ENCODE measurements at places on chromosomes 5 and 9.

DNA sequence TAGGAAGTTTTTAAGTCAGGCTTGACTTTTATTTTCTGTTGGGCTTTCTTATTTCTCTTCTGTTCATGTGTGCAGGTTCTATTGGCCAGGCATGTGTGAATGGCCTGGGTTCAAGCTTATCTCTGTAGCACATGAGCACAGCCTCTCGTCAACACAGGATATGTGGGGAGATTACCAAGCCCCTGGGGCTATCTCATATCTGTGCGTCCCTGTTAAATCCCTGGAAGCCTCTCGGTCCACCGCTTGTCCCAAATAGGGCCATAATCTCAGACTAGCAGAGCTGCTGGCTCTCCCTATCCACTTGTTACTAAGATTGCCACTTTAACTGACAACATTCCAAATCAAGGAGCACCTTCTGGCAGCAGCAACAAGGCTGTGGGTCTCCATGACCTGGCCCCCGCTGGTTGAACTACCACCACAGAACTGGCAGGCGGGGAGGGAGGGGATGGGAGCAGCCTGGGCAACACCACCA lies 28.4 kb upstream of the EBF1 start:
- no peak for DNase-seq

- DNase-seq = no peak
Measured at GRCh38 chr5:119524485-119524884, 72.2 kb downstream of the HSD17B4 start.

- no peak for DNase-seq
Measured at GRCh38 chr9:99060621-99061020, 44.3 kb upstream of the TGFBR1 start.

DNA sequence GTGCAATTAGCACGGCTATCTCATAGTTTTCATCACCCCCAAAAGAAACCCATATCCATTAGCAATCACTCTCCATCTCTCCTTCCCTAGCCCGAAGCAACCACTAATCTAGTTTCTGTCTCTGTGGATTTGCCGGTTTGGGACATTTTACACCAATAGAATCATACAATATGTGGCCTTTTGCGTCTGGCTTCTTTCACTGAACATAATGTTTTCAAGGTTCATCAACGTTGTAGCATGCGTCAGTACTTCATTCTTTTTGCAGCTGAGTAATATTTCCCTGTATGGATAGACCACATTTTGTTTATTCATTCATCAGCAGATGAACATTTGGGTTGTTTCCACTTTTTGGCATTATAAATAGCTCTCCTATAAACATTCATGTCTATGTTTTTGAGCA lies 75.4 kb upstream of the TBC1D2 start:
- DNase-seq = no peak

DNA sequence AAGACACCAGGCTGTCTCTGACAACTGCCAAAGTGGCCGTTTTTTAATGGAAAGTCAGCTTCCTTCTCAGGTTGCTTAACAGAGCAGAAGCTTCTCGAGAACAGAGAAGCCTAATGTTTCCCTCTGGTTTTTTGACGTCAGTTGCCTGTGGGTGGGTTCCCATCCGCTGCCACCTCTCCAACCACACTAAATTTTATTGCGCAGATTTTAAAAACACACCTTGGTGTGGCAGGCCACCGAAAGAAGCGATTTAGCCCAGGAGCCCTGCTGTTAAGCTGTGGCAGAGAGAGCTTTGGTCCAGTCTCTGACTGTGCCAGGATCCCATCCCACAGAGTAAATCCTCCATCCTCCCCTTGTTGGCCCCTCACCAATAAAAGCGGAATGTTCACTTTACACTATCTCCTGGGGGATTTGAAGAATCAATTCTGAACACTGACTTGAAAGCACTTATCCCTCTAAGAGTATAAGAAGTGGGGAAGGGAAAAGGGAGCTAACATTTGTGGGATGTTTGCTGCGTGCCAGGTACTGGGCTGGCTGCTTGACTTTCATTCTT lies 181.6 kb downstream of the AOPEP start:
- no peak for DNase-seq

DNA sequence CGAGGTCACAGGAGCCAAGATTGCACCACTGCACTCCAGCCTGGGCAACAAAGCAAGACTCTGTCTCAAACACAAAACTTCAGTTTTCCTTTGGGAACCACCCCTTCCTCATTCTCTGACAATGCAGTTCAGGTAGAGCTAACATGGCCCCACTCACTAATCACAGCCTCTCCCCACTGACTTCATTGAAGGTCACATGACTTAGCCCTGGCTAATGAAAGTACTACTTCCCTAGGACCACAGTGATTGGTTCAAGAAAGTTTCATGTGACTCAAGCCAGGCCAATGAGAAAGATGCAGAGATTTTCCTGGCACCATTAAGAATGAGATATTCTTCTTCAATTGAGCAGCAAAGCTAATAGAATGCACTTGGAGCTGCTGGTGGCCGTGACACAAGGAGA lies 67.2 kb upstream of the GPBP1 start:
- no peak for DNase-seq

GRCh38 chr9:136019681-136020060 lies 58.5 kb upstream of the UBAC1 start:
- no peak for DNase-seq

DNA sequence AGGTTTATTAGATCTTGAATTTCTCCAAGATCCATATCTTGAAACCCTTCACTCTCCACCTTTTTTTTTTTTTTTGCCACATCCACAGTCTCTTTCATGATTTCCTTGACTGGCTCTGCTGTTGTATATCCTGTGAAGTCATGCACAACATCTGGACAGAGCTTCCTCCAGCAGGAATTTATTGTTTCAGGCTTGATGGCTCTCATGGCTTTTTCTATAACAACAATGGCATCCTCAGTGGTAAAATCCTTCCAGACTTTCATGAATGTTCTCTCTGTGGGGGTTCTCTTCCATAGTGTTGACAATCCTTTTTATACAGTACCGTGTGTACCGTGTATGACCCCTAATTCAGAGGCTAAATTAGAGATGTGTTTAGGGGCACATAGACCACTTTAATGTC lies 24.0 kb downstream of the RANBP17 start:
- DNase-seq = no peak

GRCh38 chr5:152277936-152278335 lies 127.1 kb downstream of the NMUR2 start:
- no peak for DNase-seq

DNA sequence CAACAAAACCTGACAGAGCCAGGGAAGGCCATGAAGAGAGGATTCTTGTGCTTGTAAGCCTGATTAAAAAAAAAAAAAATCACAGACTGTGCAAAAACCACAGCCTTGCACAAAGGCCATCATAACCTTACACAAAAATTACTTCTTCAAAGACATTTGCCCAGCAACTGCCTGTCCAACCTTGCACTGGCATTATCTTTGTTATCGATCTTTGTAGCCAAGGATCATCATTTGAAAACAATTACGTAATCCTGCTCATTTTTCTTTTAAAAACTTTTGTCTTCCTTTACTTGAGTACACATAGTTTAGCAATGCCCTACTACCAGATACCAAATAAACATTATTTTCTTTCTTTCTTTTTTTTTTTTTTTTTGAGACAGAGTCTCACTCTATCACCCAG lies 125.1 kb downstream of the TEX10 start:
- DNase-seq = no peak

DNA sequence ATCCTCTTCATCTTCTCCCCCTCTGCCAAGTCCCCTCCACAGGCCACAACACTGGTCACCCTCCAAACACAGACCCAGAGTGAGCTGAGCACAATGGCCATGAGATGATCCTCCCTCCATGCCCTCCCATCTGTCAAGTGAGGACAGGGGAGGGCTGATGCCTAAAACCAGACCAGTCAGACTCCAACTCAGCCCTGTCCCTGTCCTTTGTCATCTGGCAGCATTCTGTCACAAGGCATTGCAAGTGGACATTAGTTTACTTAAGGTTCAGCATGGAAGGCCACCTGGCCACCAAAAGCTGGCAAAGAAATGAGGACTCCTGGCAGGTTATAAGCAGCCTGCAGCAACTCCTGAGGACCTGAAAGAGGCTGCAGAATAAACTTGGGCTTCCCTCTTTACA lies 136.2 kb upstream of the SLC30A5 start:
- no peak for DNase-seq

GRCh38 chr5:9197881-9198260 lies 348.0 kb downstream of the SEMA5A start:
- DNase-seq = no peak

DNA sequence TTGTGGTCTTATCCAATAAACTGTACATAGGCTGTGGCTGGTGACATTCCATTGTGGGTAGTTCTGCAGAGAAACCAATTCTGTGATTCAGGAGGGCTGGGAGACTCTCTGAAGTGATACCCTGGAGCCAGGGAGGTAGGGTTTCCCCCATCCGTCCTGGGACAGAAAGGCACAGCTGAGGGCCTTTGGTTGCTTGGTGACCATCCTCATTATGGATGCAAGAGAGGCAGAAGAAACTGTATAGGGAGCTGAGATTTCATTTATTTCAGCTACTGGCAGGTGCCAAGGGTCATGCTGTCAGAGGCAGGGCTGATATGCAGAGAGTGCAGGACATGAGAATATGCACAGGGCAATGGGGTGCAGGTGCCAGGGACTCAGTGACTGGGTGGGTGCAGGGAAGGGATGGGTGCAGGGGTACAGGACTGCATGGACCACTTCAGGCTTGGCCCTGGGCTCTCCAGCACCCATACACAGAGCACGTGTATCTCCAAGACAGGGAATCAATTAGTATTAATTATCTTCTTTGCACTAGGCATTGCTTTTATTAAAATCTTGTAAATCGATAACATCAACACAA lies 236.5 kb downstream of the ICE1 start:
- no peak for DNase-seq

- no peak for DNase-seq
Measured at GRCh38 chr5:43429706-43430105, 17.5 kb upstream of the CCL28 start.

- DNase-seq = no peak
Measured at GRCh38 chr5:169333518-169333917, 32.6 kb upstream of the SLIT3 start.

- DNase-seq = no peak
Measured at GRCh38 chr9:20043461-20043860, 254.6 kb upstream of the SLC24A2 start.

GRCh38 chr9:97697837-97698236 lies 697 bp upstream of the XPA start:
- no peak for DNase-seq

DNA sequence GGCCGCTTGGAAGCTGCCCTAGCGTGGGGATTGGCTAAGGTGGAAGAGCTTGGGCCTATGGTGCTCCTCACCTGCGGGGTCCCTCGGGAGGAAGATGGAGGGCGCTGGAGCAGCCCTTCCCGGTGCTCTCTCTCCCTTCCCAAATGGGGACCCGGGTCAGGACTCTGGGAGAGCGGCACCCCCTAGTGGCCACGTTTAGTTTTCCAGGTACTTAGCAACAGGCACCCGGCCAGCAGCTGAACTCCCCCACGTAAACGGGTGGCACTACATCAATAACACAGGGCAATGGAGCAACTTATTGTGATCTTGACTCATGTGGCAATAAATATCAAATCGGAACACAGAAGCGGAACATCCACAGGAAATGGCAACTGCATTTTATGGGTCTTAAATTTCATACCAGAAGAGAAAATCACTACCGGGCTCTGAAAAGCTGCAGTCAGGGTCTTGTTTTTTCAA lies 316.6 kb downstream of the AGTPBP1 start:
- peak; percentile 30 for DNase-seq

DNA sequence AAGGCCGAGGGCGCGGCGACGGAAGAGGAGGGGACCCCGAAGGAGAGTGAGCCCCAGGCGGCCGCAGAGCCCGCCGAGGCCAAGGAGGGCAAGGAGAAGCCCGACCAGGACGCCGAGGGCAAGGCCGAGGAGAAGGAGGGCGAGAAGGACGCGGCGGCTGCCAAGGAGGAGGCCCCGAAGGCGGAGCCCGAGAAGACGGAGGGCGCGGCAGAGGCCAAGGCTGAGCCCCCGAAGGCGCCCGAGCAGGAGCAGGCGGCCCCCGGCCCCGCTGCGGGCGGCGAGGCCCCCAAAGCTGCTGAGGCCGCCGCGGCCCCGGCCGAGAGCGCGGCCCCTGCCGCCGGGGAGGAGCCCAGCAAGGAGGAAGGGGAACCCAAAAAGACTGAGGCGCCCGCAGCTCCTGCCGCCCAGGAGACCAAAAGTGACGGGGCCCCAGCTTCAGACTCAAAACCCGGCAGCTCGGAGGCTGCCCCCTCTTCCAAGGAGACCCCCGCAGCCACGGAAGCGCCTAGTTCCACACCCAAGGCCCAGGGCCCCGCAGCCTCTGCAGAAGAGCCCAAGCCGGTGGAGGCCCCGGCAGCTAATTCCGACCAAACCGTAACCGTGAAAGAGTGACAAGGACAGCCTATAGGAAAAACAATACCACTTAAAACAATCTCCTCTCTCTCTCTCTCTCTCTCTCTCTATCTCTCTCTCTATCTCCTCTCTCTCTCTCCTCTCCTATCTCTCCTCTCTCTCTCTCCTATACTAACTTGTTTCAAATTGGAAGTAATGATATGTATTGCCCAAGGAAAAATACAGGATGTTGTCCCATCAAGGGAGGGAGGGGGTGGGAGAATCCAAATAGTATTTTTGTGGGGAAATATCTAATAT lies 58.1 kb downstream of the BASP1 start:
- no peak for DNase-seq

DNA sequence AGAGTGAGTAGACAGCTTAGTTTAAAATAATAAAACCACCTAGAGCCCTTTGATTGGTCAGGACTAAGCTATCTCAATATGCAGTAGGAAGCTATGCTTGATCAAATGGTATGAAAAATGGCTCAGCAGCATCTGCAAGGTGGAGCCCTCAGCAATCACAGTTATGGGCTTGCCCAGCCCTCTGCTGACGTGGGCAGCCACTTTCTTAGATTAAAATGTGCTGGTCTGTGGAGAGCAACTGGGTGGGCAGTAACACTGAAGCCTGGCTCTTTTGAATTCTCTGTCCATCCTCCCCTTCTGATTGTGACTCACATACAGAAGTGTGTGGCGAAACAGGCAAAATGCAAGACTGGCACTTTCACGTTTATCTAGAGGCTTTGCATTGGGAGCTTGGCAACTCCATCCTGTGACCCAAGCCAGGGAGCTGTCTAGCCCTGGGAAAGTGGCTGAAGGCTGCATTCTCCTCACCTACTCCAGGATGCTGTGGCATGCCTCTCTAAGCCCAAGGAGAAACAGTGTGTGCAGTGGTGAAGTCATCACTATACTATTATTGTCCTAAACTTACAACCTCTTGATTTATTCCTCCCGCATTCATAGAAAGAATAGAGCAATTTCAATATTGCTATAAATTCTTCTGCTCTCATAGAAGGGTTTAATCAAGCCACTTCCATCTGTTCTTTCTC lies 61.1 kb downstream of the MED10 start:
- DNase-seq = no peak

- DNase-seq = no peak
Measured at GRCh38 chr9:91903126-91903911, 46.7 kb downstream of the ROR2 start.

DNA sequence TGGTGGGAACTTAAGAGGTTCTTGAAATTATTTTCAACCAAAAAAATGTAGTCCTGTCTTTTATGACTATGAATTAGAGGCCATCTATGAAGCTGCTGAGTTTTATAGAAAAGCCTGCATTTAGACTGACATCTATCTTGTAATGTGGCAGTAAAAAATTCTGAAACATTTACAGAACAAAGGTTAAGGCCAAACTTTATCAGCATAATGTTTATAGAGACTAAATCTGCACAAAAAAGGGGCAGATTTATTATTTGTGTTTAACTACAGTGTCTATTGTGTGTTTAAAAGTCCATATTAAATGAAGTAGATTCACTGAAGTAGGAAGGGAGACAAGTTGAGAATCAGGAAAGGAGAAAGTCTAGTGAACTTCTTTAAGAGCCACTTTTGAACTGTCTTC lies 37.3 kb upstream of the ANKRD34B start:
- DNase-seq = no peak

GRCh38 chr5:157718519-157718918 lies 12.7 kb upstream of the THG1L start:
- peak; percentile 45 for DNase-seq

GRCh38 chr9:124844291-124844690 lies 9.0 kb upstream of the WDR38 start:
- DNase-seq = no peak

All from RCC 7860 (cell line).